Suppressor macrophage treated with lipopolysaccharide for 4 hours (primary cell): ENCODE measurements at places on chromosomes 12 and 14.

DNA sequence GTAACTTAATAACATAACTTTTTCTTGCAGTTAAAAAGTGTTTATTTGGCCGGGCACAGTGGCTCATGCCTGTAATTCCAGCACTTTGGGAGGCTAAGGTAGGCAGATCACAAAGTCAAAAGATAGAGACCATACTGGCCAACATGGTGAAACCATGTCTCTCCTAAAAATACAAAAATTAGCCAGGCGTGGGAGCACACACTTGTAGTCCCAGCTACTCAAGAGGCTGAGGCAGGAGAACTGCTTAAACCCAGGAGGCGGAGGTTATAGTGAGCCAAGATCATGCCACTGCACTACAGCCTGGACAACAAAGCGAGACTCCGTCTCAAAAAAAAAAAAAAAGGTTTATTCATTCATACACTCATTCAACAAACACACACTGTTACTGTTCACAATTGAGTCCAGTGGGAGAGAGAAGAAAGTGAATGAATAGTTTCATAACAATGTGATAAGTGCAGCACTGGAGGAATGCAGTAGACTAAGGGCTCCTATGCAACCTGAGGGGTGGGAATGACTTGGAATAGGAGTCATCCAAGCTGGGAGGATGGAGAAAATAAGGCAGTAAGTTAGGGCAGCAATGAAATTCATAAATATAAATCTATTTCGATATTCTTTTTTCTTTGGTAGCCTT, 19.8 kb downstream of the DAD1 start:
- DNase-seq, result no peak

GRCh38 chr12:118617611-118618450, 241.5 kb downstream of the SUDS3 start:
- no peak for DNase-seq

DNA sequence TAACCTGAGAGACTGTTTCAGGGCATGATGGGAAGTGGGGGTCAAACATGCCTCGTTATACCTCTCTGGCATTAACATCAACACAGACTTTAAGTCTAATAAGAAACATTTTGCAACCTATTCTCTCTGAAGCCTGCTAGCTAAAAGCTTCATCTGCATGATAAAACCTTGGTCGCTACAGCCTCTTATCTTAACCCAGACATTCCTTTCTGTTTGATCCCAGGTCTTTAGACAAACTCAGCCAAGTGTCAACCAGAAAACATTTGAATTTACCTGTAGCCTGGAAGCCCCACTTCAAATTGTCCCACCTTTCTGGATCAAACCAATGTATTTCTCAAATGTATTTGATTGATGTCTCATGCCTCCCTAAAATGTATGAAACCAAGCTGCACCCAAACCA, 9.1 kb downstream of the PPP2R3C start:
- DNase-seq, result no peak

- DNase-seq, result no peak
Observed at GRCh38 chr12:119786539-119786938, 90.6 kb downstream of the CIT start.

DNA sequence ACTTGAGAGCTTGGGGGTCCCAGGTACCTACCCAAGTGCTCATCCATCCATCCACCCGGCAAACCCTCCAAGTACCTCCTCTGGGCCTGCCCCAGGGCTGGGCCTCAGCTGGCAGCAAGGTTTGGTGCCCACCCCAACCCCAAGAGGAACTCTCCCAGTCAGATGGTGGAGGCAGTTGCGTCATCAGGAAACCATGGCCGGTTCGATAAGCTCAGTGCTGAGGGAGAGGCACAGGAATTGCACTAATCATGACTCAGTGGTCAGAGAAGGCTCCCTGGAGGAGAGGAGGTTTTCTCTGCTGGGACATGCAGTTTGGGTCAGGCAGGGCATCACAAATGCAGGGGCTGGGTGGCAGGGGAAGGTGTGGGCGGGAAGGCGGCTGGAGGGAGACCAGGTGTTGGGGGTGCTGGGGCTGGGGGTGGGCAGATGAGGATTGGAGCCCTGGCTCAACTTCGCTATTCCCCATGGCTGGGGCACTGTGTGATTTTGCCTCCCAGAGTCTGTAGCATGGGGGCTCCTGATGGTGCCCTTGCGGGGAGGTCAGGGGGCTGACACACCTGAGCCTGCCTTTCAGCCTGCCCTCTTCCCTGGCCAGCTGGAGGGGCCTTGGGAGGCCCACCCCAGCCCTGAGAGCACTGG, 32.2 kb downstream of the SH2B3 start:
- peak; percentile 92 for DNase-seq

DNA sequence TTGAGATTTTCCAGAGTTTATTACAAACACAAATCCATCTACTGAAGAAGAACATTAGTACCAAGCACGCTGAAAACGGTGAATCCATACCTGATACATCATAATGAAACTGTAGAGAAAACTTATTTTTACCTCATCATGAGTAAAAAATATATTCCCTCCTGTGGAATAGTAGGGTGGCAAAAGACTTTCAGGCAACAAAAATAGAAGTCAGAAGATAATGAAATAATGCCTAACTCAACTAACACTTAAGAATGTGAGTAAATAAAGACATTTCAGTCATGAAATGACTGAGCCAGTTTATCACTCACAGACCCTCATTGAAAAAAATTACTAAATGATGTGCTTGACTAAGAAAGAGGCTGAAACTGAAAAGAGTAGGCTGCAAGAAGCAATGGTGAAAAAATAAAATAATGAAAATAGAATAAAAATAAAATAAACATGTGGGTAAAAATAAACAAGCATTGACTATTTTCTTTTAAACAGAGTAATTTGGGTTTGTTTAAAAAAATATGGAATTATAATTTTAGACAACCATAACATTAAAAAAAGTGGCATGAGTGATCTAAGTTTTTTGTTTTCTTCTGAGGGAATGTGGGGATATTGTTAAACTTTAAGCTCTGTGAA, 148.6 kb downstream of the ASCL1 start:
- no peak for DNase-seq

DNA sequence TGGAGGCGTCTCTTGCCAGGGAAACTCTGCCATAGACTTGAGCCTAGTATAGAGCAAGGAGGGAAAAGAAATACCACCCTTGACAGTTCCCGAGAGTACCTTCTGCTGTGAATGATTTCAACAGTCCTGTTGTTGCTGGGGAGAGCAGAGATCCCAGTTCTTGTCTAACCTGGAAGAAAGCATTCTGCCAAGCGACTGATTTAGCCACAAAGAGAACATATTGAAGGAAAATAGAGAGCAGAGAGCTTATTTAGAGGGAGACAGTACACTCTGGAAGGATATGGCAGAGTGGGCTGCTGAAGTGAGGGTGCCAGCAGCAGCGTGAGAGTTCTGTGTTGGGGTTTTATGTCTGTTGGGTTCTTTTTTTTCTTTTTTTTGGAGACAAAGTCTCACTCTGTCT, 966.9 kb upstream of the TMEM132C start:
- DNase-seq, result no peak

DNA sequence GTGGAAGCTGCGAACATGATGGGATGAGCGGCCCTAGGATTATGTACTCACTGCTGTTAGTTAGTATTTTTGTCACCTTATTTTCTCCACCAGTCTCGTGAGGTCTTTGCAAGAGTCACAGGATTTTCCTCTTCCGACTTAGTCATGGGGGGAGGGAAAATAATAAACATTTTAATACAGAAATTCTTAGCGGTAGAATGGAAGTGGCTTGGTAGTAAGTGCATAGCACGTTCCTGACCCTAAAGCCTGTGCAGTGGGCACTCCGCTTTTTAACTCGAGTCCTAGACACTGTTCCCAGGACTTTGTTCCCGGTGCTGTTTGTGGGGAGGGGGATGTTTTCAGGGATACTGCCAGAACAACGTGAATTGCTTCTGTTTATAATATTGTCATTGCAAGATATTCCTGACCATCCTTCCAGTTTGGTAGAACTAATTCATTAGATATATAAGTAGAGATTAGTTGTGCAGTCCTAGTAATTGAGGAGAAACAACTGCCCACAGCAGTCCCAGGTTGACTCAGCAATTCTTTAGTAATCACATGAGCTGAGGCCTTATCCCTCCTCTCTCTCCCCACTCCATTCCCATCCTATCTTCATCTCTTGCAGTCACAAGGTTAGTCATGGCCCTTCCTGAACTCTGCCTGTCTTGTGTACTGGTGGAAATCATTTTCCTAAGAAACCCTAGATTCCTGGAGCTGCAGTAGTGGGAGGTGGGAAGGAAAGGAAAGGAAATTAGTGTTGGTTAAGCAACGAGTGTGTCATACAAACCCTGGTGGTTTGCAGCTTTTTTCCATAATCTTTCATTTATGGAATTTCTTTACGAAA, 799 bp downstream of the SLC38A6 start:
- DNase-seq, result peak; percentile 64

DNA sequence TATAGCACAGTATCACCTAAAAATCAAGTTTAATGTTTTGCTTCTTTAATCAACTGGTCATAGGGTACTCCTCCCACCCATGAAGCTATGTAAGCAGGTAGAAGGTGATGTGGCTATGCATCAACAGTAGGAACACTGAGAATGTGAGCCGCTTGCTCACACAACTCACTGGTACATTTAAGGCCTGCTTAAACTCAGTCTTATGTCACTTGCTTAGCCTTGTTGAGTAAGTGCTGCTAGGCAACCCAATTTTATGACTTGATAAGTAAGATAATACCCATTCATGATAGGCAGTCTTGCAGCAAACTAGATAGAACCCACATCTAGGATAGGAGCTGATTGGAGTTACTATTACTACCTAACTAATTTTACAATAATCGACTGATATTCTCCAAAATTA, 70.0 kb upstream of the BMP4 start:
- no peak for DNase-seq

DNA sequence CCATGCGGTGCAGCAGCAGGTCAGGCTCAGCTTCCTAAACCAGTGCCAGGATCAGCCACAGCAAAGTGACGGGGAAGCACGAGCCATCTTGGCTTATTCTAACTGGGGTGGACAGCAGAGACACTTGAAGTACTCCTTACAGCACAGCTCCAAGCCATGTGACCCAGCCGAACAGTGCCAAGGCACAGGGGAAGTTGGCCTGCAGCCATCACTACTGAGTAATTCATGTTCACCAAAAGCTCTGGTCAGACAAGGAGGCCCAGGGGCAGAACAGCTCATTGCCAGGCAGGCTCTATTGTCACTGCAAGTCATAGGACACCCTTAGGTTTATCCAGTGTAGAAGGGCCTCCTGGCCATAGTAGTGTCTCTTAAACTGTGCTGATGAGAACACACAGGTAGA, 23.4 kb upstream of the SLC35F4 start:
- no peak for DNase-seq

DNA sequence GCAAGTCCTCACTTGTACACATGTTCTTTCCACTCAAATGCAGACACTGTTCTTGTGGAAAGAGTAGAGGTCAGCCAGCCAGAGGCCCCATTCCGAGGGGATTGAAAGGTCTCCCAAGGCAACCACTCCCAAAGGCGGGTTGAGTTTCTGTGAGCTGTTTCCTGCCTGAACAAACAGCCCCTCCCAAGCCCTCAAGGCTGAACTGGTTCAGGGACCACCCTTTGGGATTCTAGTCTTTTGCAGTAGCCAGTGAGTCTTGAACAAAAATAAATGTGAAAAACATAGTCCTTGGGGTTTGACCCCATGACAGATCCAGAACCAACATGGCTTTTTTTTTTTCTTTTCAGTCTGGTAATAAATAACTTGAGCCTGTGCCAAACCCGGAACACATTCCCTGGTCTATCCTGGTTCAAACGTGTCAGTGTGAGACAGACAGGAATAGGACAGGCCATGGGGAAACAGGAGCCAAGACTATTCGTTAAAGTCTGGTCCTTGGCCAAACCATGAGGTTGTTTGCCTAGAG, 17.6 kb upstream of the STK38L start:
- DNase-seq, result no peak

DNA sequence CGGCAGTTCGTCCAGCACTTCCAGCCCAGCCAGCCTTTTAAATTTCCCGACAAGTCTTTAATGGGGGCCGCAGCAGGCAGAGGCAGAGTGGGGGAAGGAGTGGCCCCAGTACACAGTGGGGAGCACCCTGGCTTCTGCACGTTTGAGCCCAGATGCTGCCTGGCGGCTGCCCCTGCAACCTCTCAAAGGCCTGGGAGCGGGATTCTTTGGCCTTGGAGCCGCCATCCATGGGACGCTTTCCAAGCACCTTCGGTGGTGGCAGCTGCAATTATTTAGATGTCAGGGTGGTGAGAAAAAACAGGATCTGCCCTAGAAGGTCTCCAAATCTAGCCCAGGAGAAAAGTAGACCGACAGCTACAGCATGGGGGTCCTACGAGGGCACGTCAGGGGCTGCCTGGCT, 46.0 kb downstream of the FAM222A start:
- no peak for DNase-seq

GRCh38 chr12:68559246-68559645, 51.5 kb upstream of the RAP1B start:
- peak; percentile 60 for DNase-seq

DNA sequence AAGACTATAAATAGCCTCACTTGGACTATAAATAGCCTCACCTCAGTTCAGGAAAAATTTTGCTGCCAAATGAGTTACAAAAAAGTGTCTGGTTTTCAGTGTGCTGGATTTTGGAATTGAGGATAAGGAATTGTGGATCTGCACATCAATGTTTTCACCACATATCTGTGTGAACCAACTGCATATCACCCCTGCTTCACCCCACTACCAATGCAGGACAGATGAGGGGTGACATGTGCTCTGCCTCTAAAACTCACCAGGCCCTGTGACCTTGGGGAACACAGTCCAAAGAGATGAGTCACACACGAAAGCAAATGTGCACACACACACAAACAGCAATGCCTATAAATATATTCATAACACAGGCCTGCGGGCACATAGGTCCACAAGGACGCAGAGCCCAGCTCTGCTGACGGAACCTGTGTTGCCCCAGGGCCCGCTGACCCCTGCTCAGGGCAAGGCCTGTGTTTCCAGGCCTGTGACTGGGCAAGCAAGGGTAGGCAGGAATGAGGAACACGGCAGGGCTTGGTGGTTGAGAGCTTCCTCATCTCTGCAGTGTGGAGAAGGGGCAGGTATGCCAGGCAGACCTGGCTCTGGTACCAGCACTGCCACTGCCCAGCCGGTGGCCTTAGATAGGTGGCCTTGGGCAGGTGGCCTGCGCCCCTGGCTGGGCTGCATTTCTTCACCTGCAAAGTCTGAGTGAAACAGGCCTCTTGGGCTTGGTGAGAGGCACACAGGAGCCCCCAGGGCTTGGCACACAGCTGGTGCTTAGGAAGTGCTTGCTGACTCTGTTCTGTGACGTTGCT, 82.4 kb downstream of the ARL6IP4 start:
- DNase-seq, result peak; percentile 70

DNA sequence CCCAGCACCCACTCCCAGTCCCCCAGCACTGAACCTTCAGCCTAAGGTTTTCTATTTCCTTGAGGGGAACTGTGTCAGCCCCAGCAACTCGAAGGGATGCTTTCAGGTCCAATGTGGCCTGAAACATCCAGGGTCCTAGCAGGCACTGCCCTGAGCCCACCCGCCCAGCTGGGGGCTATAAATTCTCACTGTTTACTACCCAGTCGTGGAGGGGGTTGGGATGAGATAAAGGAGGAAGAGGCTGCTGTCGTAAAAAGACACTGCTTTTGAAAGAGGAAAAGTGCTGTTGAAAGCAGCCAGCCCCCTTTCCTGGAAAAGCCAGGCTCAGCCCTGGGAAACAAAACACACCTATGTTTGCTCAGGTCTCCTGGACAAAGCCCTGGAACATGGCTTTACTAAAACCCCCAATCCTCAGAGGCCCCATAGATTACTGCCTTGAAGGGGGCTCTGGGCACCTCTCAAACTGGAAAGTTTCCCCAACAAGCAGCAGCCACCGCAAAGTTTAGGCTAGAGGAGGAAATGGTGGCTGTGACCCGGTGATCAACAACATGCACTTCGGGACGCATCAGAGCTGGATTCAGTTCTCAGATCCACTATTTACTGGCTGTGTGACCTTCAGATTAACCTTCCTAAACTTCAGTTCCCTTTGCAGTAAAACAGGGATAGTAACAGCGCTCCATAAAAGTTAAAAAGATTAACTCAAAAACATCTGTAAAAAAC, 51.0 kb downstream of the ACTN1 start:
- DNase-seq, result peak; percentile 32
